ENCODE measurements at places on chromosomes 11 and 22. TPM values are rescaled to one million over a fixed set of nuclear protein-coding genes. Genes with fewer than 3 reads are reported as not detected.
A peak's percentile ranks its signal among the peaks of the same experiment; 100 is the strongest.

Gene SYCE3
- total RNA-seq: not detected

Gene CAPN5
- total RNA-seq: 2.0 TPM

DNA sequence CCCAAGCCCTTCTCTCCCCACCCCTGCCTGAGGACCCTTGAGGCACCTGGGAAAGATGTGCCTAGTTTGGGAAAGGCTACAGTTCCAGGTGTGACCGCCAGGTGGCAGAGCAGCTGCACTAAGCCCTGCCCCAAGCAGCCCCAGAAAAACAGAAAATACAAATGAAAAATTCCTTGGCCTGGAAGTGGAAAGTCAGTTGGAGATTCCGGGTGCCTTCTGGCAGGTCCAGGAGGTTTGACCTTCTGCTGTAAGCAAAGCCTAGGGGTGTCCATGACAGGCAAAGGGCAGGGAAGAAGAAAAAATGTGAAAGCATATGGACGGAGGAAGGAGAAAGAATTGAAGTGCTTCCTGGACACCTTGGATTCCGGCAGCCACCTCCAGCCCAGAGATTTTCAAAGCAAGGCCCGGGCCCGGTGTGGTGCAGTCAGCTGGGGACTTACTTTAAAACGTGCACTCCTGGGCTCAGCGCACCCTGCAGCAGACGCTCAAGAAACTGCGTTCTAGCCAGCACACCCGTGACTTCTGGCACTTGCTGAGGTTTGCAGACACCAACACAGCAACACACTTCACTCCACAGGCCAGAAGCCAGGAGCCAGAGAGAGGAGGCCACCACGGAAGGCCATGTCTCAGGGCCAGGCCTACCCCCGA, 37.3 kb upstream of the SLC22A12 start:
- DNase-seq: no peak

GRCh38 chr11:2699185-2699530, 636 bp downstream of the KCNQ1OT1 start:
- peak; percentile 83 for DNase-seq

GRCh38 chr11:58580311-58580710, 1.4 kb downstream of the ZFP91 start:
- no peak for DNase-seq

- no peak for DNase-seq
Observed at GRCh38 chr11:33339247-33339646, 82.1 kb downstream of the HIPK3 start.
